Nephron progenitor cell (in vitro differentiated cells): ENCODE measurements at places on chromosomes 7 and 10.
A peak's percentile ranks its signal among the peaks of the same experiment; 100 is the strongest.

- DNase-seq: no peak
These were observed 96.9 kb upstream of the PLXDC2 start for GRCh38 chr10:19719284-19719683.

- DNase-seq: no peak
These were observed 2.7 kb downstream of the CYP3A5 start for GRCh38 chr7:99677013-99677647.

DNA sequence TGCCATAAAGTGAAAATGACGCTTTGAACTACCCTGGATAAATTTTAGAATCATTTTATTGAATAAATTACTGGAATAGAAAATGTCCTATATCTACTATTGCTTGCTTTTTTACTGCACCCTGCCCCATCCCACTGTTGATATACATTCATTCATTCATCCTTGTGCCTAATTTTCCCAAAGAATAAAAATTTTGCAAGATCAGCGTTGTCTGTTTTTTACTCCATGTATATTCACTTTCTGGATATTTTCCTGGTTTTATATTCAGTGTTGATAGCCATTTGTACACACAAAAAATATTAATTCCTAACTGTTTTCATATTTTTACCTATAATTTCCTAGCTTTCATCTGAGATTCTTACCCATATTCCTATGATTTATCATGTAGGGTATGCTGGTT is 262.9 kb upstream of the MAGI2 start:
- no peak for DNase-seq

DNA sequence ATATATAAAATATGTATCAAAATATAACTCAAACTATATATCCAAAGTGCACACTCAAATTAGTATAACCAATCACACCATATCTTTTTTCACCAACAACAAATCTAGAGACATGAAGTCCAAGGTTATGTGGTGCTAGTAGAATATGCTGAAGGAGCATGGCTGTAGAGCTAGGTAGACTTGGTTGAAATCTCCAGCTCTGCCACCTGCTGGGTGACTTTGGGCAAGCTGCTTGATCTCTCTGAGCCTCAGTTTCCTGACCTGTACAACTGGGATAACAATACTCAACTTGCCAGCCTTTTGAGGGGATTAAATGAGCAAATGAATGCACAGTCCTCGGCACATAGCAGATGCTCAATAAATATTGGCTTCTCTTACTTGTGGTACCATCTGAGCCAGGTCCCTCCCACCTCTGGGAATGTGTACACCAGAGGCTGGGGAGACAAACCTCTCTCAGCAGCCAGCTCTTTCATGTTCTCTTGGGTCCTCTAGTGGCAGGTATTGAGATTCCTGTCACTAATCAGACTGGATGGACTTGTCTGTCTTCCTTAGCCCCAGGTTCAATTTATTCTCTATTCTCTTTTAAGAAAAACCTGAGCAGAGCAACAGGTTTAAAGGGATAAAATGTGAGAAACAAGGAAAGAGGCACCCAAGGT is 94.3 kb upstream of the PDE1C start:
- peak; percentile 12 for DNase-seq

DNA sequence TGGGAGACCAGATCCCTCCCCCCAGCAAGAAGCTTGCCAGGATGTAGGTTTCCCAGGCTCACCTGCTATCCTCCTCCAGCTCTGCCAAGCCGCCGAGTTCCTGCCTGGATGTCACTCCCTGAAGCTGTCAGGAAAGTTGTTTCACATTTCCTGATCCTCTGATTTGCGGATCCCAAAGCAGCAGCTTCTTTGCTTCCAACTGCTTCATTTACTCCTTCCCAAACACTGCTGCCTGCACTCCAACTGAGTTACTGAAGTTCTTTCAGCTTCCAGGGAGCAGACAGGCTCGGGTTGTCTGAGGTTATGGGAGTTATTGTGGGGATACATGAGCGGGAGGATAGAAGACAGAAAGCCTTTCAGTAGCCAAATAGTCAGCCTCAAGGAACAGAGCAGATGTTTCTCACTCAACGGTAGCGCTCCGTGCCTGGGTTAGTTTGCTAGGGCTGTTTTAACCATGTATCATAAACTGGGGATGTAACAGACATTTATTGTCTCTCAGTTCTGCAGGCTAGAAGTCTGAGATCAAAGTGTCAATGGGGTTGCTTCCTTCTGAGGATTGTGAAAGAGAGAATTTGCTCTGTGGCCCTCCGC is 516.0 kb downstream of the REEP3 start:
- peak; percentile 10 for DNase-seq

- no peak for DNase-seq
These were observed 54.5 kb downstream of the CUL2 start for GRCh38 chr10:35035606-35036005.

DNA sequence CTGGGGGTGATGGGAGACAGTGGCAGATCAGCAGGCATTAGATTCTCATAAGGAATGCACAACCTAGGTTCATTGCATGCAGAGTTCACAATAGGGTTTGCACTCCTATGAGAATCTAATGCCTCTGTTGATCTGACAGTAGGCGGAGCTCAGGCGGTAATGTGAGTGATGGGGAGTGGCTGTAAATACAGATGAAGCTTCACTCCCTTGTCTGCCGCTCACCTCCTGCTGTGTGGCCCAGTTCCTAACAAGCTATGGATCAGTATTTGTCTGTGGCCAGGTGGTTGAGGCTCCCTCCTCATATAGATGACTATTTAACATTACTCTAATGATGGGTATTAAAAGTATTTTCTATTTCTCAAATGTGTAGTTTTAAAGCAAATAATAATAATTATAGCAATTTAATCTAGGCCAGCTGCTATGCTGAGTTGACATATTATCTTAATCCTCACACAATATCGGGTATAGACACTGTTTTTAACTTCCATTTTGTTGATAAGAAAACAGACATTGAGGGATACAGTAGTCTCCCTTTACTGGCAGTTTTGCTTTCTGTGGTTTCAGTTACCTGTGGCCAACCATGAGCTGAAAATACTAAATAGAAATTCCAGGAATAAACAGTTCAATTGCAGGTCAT is 39.9 kb downstream of the KIF20B start:
- no peak for DNase-seq

DNA sequence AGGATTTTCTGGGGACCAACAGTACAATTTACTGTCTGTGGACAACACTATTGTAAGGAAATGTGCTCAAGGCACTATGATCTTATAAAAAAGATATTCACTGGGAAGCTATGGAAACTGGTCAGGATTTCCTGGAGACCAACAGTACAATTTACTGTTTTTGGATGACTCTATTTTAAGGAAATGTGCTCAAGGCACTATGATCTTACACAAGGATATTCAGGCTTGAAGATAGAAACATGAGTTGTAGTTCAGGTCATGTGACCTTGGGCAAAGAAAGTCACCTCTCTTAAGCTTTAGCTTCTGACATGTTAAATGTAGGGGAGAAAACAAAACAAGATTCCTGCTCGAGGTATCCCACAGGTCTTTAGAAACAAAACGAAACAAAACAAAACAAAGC is 1.7 kb upstream of the ITPRID1 start:
- DNase-seq: no peak

DNA sequence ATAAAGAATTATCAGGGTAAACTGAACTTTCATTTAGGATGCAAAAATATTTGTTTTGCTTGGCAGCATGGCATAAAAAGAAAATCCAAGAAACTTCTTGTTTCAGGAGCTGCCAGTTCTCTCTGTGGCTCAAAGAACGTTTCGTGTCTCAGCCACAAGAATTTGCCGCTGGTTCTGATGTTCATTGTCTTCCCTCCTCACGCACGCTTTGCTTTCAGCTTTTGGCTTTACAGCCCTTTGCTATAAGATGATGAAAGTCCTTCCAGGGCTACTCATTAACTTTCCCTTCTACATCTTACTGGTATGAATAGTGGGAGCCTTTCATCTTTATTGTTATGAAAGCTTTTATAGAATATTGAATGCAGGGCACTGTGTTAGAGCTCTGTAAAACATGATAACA is 124.7 kb downstream of the BICC1 start:
- no peak for DNase-seq
